ENCODE measurements at places on chromosomes 3 and 15.

GRCh38 chr15:81268881-81269601 is 54.9 kb downstream of the STARD5 start:
- no peak for DNase-seq

- DNase-seq = no peak
Observed at GRCh38 chr3:169623971-169624370, 39.5 kb downstream of the MECOM start.

- DNase-seq = no peak
Observed at GRCh38 chr15:25735550-25736384, 127.4 kb downstream of the ATP10A start.

DNA sequence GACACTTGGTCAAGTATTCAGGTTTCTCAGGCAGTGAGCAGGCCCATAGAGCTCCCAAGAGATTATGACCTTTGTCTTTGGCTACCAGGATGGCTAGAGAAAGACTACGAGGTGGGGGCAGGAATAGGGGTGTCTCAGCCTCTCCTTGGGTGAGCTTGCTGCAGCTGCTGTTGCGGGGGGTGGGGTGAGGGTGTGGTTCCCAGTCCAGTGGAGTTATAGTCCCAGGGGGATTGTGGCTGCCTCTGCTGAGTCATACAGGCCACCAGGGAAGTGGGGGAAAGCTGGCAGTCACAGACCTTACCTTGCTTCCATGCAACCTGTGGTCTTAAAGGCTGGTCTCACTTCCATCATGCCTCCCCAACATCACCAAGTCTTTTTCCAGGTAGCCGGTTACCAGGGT is 31.7 kb downstream of the ATP2C1 start:
- DNase-seq = no peak

DNA sequence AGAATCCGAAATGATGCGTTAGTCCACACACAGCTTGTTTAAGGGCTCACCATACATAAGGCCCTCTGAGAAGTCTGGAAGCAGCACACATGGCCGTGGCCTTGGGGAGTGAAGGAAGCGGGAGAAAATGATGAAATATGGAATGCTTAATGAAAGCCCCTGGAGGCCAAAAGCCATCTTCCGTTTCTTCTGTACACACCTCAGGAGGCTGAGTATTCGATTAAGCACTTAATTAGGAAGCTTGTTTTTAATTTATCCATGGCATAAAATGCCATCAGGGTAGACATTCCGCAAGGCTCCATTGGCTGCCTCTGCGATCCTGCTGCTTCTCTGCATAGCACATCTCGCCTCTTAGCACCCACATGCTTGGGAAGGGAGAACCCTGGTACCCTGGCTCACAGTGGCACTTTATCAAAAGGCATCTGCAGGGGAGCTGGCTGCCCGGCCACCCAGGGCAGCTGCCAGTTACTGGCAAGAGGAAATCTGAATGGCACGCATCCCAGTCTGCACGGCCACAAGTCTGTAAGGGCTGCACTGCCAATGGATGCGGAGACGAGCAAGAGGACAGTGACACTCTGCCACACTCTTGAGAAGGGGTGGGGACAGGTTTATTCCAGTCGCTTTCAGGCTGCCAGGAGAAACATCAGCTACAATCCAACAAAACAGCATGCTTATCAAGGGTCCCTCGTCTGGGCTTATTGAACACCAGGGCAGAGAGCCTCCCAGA is 356.2 kb downstream of the OCA2 start:
- no peak for DNase-seq

DNA sequence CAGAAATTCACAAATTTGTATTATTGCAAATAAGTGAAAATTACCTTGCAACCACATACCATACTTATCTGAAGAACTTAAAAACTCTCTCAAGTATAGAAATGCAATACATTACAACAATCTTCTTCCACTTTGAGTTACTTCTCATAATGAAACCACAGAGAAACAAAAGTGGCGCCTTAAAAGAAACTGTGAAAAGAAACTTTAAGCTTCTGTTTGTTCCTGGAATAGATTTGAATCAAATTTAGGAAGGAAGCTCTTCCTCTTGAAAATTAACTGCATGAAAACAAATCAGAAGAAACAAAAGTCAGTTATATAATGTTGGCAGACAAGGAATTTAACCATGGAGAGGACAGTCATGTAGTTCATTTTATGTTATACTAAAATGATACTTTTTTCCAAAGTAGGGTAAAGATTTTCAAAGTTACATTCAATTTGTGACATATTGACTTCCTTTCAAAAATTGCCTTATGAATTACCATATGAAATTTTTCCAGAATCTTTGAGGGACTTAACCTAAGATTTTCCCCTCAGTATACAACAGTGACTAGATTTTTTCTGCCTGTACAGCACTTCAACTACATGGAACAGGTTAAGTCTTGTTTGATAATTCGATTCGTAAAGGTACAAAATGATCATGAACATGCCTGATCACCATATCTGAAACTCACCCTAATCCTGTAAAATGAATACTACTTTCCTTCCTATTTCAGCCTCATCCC is 57.6 kb upstream of the TNFSF10 start:
- no peak for DNase-seq

DNA sequence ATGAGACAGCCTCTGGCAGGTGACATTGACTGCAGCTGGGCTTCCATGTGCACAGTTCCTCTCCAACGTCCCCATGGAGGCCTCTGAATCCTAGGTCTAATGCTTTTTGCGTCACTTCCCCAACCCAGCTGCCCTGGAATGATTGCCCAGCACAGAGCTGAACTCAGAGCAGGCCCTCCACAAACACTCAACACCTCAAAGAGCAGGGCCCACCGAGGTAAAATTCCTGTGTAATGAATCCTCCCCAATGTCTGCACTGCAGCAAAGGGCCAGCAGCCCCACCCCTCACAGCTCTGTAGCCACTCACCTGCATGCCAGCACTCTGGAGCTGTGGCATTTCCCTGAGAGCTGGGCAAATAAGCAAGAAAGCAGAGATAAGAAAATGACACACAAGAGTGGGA is 42.6 kb upstream of the DUSP7 start:
- no peak for DNase-seq

DNA sequence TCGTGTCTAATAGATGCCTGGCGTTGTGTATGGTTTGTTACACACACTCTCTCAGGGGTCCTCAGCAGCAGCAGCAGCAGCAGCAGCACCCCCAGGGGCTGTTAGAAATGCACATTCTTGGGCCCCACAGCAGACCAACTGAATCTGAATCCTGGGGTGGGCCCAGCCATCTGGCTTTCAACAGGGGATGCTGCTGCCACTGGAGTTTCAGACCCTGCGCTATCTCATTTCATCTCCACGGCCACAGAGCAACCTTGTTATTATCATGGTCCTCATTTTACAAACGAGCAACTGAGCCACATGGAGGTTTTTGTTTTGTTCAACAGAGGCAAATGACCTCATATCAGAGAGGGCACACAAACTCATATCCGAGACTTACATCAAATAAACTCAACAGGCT is 47.7 kb downstream of the MGLL start:
- DNase-seq = no peak

- DNase-seq = no peak
Observed at GRCh38 chr15:95016511-95017229, 785.3 kb downstream of the MCTP2 start.

GRCh38 chr15:69540622-69541021 is 88.0 kb downstream of the RPLP1 start:
- peak; percentile 55 for DNase-seq

GRCh38 chr3:183159333-183159732 is 3.2 kb downstream of the LAMP3 start:
- no peak for DNase-seq

DNA sequence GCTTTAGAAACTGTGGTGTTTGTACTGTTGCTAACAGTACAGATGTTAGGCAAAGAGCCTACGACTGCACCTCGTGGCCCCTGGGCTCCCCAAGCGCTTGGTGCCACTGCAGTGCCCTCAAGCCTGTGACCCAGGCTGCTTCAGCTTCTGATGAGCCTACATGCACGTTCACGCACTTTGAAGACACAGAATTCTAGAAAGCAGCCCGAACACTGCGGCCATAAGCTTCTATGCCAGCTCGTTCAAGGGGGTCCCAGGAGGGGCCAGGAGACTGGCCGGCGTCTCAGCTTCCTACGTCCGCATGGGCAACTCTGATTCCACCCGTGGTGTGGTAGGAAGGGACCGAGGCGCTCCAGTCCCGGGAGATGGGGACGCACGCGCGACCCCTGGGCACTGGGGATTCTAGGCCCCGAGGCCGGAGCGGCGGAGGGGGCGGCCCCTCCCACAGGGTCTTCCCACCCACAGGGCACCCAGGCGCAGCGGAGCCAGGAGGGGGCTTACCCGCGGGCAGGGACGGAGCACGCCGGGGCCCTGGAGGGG is 653 bp downstream of the MYO5C start:
- DNase-seq = no peak

- DNase-seq = no peak
Observed at GRCh38 chr3:65596029-65596300, 442.8 kb downstream of the MAGI1 start.

- DNase-seq = no peak
Observed at GRCh38 chr3:8732413-8732812, 1.2 kb upstream of the CAV3 start.

DNA sequence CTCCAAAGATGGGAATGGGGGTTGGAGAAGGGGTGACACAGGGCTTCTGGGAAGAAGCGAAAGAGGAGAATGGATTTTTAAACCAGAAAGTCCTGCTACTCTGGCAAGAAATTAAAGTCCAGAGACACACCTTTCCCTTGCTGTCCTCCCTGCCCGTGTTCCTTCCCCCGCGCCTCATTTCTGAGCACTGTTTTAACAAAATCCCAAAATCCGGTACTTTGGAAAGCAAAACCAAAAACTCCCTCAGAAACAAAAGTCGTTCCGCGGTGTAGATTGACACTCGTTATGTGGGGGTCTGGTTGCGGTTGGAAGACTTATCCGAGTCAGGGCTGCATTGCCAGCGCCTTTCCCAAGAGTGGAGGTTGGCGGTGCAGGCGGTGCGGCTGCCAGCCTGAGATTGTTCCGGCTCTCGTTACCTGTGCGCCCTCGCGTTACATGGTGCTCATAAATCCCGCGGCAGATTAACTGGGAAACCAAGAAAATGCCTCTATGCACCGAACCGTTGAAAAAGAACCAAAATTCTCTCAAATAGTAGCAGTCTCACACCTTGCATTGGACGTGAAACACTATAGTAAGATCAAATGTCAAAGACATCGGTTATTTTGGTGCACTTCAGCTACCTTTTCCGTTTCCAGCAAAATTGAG is 217.7 kb downstream of the MEIS2 start:
- no peak for DNase-seq

GRCh38 chr3:10205451-10206165 is 40.9 kb downstream of the IRAK2 start:
- DNase-seq = no peak

- no peak for DNase-seq
Observed at GRCh38 chr3:172213904-172214303, 174.5 kb downstream of the FNDC3B start.

- no peak for DNase-seq
Observed at GRCh38 chr15:68305420-68305871, 27.9 kb downstream of the FEM1B start.

GRCh38 chr3:165159760-165160421 is 36.3 kb downstream of the SLITRK3 start:
- DNase-seq = no peak

DNA sequence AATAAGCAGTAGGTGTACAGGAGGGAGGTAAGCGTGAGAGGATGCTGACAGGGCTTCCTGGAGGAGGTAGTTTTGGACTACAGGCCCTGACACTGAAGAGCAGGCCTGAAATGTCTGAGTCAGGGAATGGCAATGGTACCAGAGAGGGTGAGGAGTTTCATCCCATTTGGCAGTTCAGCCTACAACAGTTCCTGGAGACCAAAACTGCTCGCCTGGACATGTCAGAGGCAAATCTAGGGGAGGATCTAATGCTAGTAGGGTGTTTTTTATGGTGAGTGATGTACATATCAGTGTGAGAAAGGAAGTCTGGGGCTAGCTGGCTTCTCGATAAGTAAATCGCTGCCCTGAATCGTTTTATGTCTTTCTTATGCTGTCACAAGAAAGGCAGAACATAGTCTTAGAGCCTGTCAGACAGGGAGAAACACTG is 13.8 kb upstream of the TNFSF10 start:
- DNase-seq = no peak

- DNase-seq = no peak
Observed at GRCh38 chr3:111619833-111620232, 24.7 kb upstream of the ZBED2 start.

DNA sequence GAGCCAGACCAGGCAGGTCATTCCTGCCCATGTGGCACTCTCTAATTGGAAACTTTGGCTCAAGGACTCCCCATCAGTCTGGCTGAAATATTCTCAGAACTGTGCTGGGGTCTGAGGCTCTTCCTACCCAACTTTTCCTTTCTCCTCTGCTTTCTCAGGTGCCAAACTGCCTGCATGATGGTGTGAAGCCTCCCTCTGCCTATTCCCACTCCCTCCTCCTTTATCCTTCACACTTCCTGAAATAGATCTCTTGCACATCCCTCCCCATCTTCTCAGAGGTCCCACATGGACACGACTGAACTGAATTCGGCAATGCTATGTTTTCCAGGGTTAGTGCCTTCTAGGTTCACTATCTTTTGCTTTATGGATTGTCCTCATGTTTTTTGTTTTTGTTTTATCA is 12.5 kb downstream of the LIPH start:
- DNase-seq = no peak

DNA sequence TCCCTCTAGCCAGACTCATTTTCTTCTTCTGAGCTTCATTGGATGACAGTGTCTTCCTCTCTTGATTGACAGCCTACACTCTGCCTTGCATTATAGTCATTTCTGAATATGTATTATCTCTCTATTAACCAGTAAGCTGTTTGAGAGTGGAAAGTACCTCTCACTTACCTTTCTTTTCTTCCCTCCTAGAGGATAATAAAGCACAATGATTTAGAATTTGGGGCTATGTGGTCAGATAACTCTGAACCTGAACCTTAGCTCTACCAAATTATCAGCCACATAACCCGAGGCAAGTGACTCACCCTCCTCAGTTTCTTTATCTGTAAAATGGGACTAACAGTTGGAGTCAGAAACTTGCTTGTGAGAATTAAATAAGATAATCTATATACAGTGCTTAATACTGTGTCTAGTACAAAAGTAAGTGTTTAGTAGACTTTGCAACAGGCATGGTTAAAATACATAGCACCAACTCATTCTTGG is 331.8 kb upstream of the TBL1XR1 start:
- DNase-seq = no peak

DNA sequence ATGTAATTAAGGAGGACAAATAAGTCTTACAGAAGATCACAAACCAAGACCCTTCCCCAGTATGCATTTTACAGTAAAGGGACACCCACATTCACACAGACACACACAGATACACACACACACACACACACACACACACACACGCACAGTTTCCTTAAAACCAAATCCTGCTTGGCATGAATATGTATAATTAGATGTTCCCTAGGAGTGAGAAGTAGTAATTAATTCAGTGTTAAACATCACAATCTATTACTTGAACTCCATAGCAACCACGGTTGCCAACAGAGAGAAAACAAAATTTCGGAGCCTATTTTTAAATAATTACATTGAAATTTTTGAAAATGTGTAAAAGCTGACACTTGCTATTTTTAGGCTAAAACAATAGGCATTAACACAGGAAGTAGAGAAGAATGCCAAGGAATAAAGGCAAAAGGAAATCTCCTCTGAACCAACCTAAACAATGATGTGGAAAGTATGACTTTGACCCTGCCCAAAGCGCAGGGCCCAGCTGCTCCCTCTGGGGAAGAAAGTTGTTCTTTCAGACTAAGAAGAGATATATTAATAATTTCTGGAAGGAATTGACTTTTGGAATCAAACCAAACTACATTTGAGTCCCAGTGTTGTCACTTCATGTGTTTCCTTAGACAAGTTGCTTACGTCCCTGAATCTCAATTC is 215.3 kb downstream of the CPNE4 start:
- DNase-seq = no peak
